ENCODE measurements at places on chromosomes 16 and 17.

DNA sequence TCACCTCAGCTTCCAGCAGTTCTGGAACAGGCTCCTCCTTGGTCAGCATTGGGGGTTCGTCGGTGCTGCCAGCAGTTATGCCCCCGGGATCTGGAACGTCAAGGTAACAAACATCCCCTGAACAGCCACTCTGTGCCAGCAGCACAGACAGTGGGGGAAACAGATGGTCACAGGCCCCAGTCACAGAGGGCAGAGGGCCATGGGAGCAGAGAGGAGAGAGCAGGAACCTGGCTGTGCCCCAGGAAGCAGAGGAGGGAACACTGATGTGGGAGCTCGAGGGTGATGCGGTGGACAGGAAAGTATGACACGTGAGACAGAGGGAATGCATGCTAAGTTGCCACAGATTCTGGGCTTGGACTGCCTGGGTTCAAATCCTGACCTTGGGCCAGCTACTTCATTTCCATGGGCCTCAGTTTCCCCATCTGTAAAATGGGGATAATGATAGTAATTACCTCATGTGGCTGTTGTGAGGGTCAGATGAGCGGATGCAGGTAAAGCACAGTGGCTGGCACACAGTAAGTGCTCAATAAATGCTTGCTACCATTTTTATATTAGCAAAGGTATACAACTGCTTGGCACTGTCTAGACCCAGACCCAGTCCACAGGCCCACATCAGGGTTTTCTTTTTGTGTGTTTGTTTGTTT lies 4.9 kb downstream of the BCL7C start:
- no peak for DNase-seq

- no peak for DNase-seq
Measured at GRCh38 chr16:2767140-2767731, 9.8 kb downstream of the ELOB start.

DNA sequence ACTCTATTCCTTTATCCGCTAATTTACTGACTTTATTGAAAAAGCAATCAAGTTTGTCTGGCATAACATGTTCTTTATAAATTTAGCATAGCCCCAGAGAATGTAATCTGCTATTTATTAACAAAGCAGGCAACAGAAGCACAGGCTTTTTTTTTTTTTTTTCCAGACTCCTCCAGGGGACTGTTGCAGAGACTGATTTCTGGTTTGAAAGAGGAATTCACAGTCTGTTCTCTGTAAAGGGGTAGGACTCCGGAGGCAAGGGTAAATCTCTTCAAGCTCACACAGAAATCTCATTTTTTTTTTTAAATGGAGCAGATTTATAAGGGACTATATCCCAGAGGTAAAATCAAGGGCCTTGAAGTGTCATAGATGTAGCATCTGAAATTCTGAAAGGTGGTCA lies 1386.5 kb upstream of the CDH8 start:
- DNase-seq, result no peak

- no peak for DNase-seq
Measured at GRCh38 chr17:64296246-64296645, 33.2 kb upstream of the TEX2 start.

GRCh38 chr16:13063457-13063856 lies 162.1 kb downstream of the SHISA9 start:
- no peak for DNase-seq

GRCh38 chr17:61294777-61295176 lies 104.9 kb upstream of the TBX2 start:
- no peak for DNase-seq

GRCh38 chr17:6843241-6843880 lies 11.8 kb upstream of the TEKT1 start:
- peak; percentile 30 for DNase-seq

GRCh38 chr16:72013389-72013788 lies 4.8 kb downstream of the DHODH start:
- DNase-seq, result no peak

- no peak for DNase-seq
Measured at GRCh38 chr16:68335175-68335574, 24.4 kb downstream of the PRMT7 start.

GRCh38 chr17:79803997-79804855 lies 7.3 kb upstream of the CBX8 start:
- peak; percentile 23 for DNase-seq

DNA sequence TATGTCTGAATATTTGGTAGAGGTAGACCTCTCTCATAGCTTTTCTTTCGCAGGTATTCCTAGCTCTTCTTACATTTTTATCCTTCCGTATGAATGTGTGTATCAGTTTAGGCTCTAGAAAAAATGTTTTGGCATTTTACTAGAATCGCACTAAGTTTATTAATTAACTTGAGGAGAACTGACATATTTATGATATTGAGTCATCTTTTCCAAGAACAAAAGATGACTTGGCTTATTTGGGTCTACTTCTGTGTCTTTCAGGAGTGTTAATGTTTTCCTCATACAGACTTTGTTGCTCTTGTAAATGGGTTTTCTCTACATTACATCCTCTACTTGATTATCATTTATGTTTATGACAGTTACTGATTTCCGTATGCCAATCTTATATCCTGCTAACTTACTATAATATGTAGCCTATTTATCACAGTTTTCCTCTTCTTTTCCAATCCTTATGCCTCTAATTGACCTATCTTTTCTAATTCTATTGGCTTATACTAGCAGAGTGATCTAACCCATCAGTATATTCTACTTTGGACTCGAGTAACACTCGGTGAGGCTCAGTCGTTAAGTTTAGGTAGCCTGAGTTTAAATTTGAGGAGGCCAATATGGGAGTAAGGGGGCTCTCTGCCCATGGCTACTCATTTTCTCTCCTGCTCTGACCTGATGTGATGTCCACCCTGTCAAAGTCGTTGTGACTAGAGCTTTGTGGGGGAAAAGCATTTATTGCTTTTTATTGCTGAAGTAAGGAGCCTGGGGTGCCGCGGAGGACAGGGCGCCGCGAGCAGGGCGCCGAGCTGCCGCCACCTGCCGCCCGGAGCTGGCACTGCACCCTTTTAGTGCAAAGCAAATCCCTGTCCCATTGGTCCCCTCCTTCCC lies 20.0 kb downstream of the ST6GALNAC1 start:
- peak; percentile 70 for DNase-seq

GRCh38 chr16:73804456-73804855 lies 492.2 kb upstream of the PSMD7 start:
- DNase-seq, result no peak

DNA sequence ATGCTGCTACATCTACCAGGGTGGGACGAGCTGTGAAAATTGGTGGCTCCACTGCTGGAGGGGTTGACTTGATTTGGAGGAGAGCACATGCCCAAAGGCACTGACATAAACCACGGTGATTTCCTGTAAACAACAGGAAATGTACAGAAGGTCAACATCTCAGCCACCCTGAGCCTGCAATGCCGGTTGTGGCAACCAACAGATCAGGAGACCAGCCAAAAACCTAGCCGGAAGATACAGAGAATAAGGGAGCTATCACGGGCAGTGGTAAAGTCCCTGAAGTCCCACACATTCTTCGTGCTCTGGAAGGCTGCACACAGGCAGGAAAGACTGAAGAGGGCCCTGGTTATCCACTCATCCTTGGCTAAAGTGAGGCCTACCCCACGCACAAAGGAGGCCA lies 56.2 kb downstream of the ADCY9 start:
- DNase-seq, result peak; percentile 25
